ENCODE measurements at places on chromosomes 7 and 10.
A peak's percentile ranks its signal among the peaks of the same experiment; 100 is the strongest.

DNA sequence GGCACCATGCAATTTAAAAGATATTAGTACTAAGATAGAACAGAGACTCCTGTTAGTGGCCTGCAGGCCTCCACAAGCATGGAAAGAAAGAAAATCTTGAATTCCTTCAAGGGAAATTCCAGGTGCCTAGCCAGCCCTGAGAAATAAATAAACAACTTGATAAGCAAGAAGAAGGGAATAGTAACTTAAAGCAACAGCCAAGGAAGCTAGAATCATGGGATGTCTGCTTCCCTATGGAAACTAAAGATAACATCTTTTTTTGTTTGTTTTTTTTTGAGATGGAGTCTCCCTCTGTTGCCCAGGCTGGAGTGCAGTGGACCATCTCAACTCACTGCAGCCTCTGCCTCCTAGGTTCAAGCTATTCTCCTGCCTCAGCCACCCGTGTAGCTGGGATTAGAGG, 128.6 kb downstream of the SKIDA1 start:
- DNase-seq, result no peak

DNA sequence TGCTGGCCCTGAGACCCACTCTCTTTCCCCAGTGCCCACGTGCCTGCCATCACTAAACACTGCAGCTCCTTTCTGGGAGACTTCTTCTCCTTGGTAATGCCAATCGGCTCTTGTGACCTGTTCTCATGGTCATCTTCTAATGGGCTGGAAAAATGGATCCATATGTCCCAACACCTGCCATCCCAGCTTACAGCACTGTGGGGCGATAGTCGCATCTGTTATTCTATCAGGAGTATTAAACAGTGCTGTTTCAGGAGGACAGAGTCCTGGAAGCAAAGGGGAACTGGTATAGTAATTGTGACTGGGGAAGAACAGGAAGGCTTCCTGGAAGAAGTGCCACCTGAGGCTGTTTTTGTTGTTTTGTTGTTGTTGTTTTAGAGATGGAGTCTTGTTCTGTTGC, 411.2 kb downstream of the GLRX3 start:
- no peak for DNase-seq

- peak; percentile 84 for DNase-seq
Measured at GRCh38 chr7:31735991-31736982, 49.3 kb downstream of the PPP1R17 start.

GRCh38 chr7:7112868-7113267, 69.5 kb upstream of the C1GALT1 start:
- no peak for DNase-seq

GRCh38 chr7:5514440-5515035, 90.9 kb upstream of the TNRC18 start:
- DNase-seq, result no peak

DNA sequence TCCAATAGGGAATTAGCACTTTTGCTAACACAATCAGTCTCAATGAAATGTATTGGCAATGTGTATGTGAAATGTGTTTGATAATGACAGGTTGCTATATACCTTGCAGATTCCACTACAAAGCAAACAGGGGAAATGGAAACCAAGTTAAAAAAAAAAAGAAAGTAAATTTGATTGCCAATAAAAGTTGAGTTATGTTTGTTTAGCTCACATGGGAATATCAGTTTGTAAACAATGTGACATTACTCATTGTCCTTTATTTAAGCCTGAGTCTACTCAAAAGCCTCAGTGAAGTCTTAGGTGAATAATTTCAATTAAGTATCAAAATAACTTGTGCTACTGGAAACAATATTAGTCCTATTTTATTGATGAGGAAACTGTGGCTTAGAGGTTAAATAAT, 285.2 kb downstream of the CACNA2D1 start:
- no peak for DNase-seq

DNA sequence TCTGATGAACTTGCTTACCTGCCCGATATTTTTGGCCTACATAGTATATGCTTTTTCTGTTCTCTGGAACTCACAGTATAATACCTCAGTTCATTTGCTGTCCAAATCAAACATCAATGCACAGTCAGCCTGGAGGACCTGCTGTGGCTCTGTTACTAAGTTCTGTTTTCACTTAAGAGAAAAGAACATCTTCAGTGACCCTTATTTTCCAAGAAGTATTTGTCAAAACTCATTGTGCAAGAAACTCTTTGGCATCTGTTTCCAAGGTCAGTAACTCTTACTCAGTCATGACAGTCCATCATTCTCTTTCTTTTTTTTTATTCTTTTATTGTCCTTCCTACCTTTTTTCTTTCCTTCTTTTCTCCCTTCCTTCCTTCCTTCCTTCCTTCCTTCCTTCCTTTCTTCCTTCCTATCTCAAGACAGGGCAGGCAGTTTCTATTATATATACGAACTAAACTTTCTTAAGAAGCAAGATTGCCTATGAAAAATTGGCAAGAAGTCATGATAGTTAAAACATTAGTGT, 37.8 kb upstream of the SEM1 start:
- DNase-seq, result no peak

DNA sequence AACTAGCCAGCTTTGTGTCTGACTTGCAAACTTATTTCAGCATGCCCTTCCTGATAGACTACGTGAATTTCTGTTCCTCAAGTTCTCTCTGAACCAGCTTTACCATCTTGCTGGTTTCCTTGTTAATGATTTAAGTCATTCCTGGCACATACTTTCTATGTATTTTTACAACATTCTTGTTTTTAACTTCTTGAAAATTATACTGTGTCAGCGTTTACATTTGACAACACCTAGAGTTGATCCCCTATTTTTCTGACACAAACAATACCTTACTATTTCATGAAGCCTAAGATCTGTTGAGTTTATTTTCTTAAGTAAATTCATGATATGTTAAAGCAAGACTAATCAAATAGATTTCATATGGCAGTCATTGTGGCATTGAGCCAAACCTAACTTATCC, 686.3 kb downstream of the XPNPEP1 start:
- no peak for DNase-seq

DNA sequence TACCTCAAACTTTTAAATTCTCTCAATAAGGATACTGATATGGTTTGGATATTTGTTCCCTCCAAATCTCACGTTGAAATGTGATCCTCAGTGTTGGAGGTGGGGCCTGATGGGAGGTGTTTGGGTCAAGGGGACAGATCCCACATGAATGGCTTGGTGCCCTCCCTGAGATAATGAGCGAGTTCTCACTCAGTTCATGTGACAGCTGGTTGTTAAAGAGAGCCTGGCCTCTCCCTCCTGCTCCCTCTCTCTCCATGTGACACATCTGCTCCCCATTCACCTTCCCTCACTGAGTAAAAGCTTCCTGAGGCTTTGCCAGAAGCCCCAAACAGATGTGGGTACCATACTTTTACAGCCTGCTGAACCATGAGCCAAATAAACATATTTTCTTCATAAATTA, 19.2 kb downstream of the ABCB4 start:
- no peak for DNase-seq

- DNase-seq, result no peak
Measured at GRCh38 chr7:127189074-127189473, 63.7 kb downstream of the GRM8 start.

DNA sequence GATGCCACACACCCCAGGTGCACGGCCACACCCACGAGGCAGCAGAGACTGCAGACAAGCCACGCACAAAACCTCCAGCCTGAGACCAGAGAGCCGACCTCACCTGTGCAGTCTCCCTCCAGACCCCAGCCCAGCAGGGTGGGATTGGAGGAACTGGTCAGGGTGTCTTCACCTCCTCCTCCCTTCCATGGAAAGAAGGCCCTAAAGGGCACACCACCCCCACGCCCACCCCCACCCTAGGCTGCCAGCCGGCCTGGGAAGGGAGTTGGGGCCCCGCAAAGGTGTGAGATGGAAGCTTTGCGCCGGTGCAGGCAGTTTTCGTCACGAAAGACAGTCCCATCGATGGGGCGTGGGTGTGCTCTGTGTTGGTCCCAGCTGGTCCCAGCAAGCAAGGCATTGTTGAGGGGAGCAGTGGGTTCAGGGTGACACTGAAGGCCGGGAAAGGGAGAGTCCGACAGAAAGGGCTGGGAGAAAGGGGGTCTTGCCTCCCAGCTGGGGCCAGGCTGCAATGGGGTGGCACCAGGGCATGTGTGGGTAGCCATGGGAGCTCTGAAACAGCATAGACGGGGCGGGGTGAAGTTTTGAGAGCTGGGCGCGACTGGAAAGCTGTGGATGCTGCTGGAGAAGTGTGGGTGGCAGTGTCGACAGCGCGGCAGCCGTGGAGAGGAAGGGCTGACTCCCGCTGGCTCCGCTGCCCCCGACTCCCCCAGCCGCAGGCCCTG, 349.2 kb downstream of the GLRX3 start:
- no peak for DNase-seq

- no peak for DNase-seq
Measured at GRCh38 chr7:135905355-135905754, 71.8 kb downstream of the MTPN start.

- no peak for DNase-seq
Measured at GRCh38 chr7:18408461-18408860, 87.1 kb upstream of the HDAC9 start.

GRCh38 chr7:142566271-142566670, 183.0 kb upstream of the PRSS1 start:
- no peak for DNase-seq

GRCh38 chr10:92239600-92240288, 51.1 kb downstream of the CPEB3 start:
- no peak for DNase-seq

DNA sequence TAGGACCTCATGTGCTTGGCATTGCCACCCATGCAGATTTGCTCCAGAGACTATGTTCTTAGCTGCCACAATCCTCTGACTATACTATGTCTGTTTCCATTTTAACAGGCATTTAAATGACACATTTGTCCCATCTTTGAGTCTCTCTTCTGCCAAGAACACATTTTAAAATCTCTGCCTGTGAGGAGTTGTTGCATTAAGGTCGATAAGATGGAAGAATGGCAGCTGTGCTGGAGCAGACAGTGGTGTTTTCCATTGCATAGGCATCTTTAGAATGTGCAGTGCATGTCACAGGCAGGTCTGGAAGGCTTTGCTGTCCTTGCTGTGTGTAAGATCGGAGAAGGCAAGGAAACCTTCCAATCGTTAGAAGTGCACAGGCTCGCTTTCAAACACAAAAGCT, 70.9 kb upstream of the CELF2 start:
- DNase-seq, result no peak

- DNase-seq, result no peak
Measured at GRCh38 chr10:3676564-3676963, 108.4 kb downstream of the KLF6 start.

GRCh38 chr10:103605359-103606096, 112.0 kb downstream of the NEURL1 start:
- DNase-seq, result peak; percentile 20

- DNase-seq, result no peak
Measured at GRCh38 chr10:91032611-91033206, 111.8 kb upstream of the ANKRD1 start.

GRCh38 chr10:90418869-90419652, 438.8 kb downstream of the HTR7 start:
- no peak for DNase-seq

- no peak for DNase-seq
Measured at GRCh38 chr10:112946649-112947048, 3.4 kb upstream of the TCF7L2 start.

DNA sequence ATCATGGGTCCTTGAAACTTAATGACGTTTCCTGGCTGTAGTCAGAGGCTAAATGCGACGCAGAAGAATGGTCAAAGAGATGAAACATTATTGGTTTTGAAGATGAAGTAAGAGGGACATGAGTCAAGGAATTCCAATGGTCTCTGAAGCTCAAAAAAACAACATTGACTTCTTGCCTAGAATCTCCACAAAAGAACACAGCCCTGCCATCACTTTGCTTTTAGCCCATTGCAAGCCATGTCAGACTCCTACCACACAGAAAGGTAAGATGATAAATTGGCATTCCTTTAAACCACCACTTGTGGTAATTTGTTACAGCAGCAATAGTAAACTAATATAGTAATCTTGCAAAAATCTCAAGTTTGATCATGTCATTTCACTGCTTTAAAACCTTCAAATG, 109.4 kb downstream of the TMEM26 start:
- DNase-seq, result no peak

GRCh38 chr7:1290026-1290678, 57.5 kb downstream of the UNCX start:
- no peak for DNase-seq

- DNase-seq, result no peak
Measured at GRCh38 chr10:6843894-6844650, 264.0 kb upstream of the PRKCQ start.

- DNase-seq, result no peak
Measured at GRCh38 chr7:157932498-157933218, 595.9 kb downstream of the DNAJB6 start.

DNA sequence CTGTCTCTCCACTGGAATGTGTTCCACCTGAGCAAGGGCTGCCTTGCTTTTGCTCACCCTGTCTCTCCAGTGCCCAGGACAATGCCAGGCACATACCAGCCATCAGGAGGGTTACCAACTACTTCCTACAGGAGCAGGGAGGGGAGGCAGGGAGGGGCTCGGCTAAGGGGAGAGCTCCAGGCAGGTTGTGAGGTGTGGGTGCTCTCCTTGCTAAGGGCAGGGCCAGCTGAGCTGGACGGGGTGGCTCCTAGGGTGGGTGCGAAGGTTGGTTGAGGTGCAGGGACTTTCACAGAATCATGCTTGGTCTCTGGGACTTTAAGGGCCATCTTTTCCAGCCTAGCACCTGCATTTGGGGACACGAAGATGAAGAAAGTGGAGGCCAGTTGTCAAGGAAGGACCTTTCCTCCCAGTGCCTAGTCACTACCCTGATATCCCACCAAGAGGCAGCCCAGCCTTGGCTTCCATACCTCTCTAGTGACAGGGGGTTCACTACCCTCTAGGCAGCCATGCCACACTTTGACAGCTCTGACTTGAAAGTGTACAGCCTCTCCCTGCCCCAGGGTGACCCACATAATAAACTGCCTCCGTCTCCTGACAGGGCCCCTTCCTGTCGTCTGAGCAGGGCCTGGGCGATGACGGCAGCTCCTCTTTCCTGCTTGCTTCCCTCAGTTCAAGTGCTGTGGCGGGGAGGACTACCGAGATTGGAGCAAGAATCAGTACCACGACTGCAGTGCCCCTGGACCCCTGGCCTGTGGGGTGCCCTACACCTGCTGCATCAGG, 46.5 kb downstream of the TSPAN15 start:
- DNase-seq, result no peak

DNA sequence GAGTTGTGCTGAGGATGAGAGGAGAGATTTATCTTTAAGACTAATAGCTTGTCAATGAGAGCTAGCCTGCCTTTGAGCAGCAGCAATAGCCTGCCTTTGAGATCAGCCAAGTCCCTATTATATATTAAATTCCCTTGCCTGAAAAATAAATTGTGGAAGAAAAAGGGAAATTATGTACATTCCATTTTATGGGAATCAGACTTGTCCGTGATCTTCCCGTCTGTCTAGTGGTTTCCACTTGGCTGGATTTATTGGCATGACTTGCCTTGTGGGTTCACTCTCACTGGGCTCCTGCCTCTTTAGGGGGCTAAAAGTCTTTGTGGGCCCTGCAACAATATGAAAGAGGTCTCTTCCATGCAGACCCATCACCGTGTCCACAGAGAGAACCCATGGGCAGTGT, 171.7 kb upstream of the FRMD4A start:
- DNase-seq, result no peak

- DNase-seq, result no peak
Measured at GRCh38 chr7:41133690-41134299, 569.1 kb downstream of the INHBA start.

Measured in NT2/D1 (cell line).